D341Med (cell line): ENCODE measurements at places on chromosomes 5 and 9.

- DNase-seq, result no peak
Measured at GRCh38 chr5:179296150-179296821, 49.0 kb downstream of the ADAMTS2 start.

DNA sequence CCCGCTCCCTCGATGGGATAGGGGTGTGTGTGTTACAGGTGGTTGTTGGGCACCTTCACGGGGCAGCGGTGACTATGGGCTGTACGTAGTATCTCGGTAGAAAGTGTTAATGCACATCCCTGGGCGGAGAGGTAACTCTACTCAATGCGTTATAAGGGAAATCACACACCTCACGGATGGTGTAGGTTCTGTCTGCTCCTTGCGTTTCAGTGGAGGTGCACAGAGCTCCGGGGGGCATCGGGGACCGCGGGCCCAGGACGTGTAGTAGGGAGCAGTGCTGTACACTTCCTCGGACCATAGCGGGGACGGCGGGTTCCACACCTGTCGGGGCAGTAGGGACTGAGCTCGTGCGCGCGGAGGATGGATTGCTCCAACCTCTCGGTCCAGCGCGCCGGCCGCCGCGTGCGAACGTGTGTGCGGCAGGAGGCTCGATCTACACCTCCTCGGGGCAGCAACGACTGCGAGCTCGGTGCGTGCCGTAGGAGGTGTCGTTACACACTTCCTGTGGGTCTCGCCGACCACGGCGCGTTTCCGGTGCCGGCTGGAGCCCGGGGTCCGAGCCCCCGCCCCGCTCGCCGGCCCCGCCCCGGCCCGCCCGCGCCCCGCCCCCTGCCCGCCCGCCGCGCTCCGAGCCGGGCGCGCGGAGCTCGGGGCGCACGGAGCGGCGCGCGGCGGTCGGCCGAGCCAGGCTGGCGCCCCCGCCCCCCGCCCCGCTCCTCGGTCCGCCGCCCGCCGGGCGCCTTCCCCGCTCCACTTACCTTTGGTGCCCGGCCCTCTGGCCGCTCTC, at the start of gene KIAA1958:
KIAA1958 (plus strand) TSS at position 607 of the 787 bp plus-strand sequence. CDS start 87,254 bp downstream, outside the sequence.
- DNase-seq, result peak; percentile 97

DNA sequence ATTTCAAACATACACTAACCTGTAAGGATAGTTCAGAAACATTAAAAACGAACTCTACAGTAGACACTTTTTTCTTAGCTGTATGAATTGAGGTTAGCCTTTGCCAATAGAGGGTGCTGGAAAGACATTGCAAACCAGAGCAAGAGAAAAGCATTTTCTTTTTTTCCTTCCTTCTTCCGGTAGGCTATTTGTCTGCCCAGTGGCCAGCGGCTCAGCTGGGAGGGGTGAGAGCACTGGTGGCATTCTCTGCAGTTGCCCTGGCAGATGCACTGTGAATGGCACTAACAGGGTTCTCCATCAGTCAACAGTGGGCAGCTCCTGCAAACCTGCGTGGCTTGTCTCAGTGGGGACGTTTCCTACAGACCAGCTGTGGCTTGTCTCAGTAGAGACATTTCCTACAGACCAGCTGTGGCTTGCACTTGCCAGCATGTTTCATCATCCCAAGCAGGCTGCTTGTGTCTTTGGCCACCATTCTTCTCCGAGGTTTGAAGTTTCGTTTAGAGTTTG, 984.5 kb upstream of the CDH18 start:
- peak; percentile 16 for DNase-seq

- no peak for DNase-seq
Measured at GRCh38 chr9:87059772-87060171, 112.5 kb upstream of the GAS1 start.

GRCh38 chr5:94153736-94154450, 412.5 kb upstream of the POU5F2 start:
- DNase-seq, result no peak

DNA sequence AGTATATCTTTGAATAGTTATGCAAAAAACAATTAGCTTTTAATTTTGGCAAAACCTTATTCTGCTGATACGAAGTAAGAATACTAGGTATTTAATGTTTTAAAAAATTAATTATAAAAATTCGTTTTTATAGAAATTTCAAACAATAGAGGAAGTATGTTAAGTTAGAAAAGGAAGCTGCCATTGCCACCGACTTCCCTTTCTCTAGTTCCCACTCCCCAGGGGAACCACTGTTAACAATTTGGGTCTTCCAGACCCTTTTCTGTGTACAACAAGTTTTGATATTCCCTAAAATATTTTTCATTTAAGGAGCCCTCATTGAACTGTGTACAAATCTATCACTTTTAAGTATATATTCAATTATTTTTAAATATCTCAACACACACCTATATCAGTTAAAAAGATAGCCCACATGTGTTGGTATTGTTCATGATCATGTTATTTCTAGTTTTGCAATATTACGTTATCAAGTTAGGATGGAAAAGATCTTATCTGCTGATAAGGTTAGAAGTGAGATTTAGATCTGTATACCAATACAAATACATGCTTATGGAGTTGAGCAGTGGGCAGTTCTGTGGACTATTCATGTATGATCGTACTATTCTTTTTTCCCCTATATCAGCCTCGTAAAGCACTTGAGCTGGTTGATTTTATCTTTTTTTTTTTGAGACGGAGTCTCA, 25.9 kb downstream of the NDFIP1 start:
- no peak for DNase-seq

DNA sequence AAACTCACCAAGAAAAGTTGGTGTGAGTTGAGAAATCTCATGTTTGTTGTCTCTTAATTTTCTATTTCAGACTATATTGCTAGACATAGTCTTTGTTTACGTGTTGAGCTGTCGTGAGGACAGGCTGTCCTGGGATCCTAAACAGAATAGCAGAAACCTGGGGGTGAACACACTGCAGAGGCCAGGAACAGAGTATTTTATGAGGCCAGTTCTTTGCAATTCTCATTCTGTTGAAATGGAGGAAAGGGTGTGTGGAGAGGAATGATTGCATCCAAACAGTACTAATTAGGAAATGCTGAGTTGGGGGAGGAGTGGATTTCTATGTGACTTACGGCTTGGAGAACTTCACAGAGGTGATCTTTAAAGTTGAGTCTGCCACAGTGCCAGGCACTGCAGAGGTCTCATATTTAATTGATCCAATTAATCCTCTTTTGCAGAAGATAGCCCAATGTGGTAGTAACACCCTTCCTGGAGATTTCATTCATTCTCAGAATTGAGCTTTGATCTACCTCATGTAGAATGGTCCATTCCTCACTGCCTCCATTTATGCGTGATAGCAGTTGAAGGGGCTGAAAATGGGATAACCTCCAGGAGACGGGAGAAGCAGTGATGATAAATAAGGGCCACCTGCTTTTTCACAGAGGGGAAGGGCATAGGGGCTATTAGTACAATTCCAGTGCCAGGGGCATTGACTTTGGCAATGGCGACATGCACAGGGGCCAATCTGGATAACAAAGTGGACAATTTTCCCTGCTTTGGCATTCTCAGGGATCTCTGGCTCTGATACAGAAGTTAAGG, 84.7 kb upstream of the TNFAIP8 start:
- DNase-seq, result no peak

DNA sequence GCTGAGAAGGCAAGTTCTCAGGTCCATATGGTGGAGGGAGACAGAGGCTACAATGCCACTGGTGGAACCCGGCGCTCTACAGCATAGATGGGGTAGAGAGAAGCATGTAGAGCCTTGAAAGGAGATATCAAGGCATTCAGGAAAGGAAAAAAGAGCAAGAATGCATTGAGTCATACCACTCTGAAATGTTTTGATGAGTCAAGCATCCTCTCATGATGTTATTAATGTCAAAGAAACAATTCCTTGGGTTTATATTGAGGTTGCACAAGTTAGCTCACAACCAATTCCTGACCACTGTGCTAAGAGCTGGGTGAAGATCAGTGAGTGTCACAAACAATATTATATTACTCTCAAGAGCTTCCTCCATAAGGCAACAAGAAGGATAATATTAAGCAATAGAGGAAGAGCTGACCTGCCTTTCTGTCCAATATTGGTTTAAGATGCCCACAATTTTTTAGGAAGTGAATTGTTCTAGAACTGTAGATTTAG, 178.0 kb downstream of the RFK start:
- no peak for DNase-seq

GRCh38 chr5:2381070-2381469, 370.4 kb downstream of the IRX2 start:
- DNase-seq, result no peak

DNA sequence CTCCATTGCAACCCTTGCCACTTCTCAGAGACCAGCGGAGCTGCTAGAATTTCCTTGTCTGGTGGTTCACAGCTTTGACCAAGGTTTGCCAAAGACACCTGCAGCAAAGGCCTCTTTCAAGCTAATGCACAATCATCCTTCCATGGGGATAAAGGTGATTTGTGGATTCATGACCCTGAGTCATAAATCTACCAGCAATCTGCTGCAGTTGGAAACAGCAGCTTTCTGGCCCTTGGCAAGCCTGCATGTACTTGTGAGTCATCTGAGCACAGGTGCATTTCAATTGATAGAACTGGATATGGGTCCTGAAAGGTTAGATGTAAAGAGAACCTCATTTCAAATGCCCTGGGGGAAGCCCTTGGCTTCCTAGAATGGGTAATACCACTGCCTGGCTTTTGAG, 21.6 kb upstream of the TCF7 start:
- no peak for DNase-seq

DNA sequence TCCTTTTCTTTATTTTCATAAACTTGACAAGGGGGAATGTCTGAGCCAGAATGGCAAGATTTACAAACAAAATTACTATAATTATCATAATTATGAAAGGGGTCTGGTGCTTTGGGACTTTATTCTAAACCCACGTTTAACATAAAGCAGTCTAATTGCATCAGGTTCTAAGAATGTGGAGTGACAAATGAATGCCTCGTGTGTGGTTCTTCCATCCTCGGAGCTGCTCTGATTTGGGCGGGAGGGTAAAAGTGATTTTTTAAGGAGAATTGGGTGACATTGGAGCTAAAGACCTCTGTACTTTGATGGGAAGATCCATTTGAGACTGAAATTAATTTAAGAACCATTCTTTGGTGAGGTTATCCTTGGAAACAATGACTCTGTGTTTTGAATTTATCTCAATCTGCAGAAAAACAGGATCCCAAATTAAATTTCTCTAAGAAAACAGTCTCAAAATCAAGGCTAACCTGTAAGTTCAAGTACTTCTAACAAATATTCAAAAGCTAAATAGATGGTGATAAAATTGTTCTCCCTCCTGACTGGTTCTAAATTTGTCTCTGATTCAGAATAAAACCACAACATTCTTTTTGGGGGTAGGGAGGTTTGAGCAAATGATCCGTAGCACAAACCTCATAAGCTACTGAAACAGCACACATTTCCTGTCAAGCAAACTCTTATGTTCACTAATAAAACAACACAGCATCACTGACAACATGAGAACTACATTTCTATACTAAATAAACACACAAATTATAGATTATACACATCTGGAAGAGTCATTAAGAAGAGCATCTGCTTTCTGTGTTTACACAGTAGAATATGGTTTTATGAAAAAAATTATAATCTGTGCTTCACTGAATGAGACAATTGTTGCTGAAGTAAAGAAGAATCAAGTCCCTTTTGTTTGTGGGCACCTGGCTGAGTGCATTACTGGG, 85.5 kb downstream of the DCP2 start:
- DNase-seq, result no peak

- no peak for DNase-seq
Measured at GRCh38 chr9:86893811-86894490, 53.4 kb downstream of the GAS1 start.

DNA sequence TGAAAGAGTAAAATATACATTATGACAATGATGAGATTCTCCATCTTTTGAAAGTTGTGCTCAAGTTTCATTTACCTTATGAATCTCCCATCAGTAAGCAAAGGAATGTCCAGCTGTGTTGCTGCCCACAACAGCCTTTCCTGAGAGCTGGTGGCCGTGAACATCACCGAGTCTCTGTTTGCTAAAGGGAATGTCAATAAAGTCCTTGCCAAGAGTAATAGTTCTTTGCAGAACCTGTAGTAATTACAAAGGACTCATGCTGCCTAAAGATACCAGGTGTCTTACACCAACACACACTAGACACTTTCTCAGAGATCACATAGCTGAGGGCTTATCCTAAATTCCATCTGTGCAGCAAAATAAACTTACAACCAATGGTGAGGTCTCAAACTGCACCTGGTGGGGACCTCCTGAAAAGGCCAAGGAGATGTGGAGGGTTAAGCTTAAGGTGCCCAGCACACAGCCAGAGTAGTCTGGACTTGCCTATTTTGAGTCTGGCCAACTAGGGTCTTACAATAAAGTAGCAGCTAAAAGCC, 111.1 kb upstream of the DAPK1 start:
- no peak for DNase-seq

GRCh38 chr5:8577792-8578191, 708.8 kb downstream of the MTRR start:
- DNase-seq, result no peak

DNA sequence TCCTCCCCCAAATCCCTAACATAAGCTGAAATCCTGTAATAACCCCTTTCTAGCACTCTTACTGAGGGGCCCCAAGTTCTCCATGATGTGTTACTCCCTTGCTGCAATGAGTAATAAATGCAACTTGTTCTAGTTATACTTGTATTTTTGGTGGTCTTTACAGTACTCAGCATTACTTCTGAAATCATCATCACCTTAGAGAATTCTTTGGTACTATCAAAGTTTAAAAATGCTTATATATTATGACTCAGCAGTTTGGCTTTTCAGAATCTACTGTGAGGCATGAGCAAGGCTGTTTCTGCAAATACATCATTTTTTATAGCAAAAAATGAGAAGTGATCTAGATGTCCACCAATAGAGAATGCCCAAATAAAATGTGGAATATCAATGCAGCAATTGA, 20.7 kb upstream of the ROPN1L start:
- no peak for DNase-seq

GRCh38 chr5:115377468-115378217, 81.2 kb upstream of the CCDC112 start:
- DNase-seq, result no peak

- peak; percentile 26 for DNase-seq
Measured at GRCh38 chr9:114275246-114276004, 47.5 kb upstream of the ORM1 start.

DNA sequence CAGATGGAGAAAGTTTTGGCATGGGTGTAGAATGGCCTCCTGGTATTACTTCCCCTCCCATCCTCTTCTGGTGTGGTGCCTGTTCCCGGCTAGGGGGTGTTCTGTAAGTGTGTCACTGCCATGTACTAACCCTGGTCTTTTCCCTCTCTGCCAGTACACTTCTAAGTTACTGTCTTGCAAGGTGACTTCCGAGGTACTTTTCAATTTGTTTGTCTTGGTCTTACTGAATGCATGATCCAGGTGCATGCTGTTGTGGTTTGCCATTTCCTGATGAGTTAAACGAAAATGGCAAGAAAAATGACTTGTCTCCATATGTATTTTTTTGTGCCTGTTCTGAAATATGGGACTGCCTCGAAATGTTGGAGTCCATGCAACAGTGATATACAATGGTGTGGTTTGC, 46.0 kb downstream of the C9orf152 start:
- no peak for DNase-seq

- no peak for DNase-seq
Measured at GRCh38 chr5:128224336-128224735, 140.8 kb downstream of the SLC12A2 start.
